ENCODE measurements at places on chromosomes 5 and 9. TPM values are rescaled to one million over a fixed set of nuclear protein-coding genes. Genes with fewer than 3 reads are reported as not detected.
A peak's percentile ranks its signal among the peaks of the same experiment; 100 is the strongest.

JAKMIP2 gene
- total RNA-seq: not detected

INSL4 gene
- not detected for total RNA-seq

SH3RF2 gene
- 1.7 TPM for total RNA-seq

PRLR gene
- total RNA-seq: 0.94 TPM

PTGES gene
- 27.7 TPM for total RNA-seq

DNA sequence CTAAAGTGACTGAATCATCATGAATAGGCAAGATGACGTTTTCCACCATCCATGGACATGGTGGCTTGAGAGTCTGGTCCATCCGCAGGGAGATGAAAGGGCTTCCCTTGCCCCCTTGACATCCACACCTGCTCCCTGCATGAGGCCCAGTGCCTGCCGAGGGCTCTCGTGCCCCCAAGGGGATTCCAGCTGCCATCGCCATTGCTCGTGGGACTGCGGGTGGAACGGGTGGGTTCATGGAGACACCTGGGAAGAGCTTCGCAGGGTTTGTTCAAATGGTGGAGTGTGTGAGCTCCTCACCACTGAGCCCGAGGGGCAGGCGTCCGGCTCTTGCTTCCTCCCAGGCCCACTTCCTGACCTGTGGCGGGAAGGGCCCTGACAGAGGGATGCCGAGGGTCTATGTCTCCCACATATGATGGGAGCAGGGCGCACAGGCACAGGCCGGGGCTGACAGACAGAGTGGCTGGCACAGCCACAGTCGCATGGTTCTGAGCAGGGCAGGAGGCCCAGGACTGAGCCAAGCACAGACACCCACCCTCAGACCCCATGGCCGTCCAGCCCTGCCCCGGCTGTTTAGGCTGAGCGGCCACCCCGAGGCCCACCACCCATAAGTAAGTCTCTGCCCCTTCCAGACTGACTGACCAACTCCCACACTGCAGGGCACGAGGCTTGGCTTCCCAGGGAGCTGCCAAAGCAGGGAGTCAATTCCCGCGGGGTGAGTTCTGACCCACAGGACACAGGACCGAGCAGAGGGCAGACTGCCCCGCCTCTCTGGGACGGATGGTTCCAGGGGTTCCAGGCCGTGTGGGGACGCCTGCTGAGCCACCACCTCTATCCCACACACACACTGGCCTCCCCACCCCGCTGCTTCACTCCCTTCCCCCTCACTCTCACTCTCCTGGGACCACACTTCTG, 70.0 kb upstream of the PPP1R26 start:
- DNase-seq: no peak

GRCh38 chr5:142680605-142681259, 5.2 kb downstream of the FGF1 start:
- peak; percentile 19 for DNase-seq

DNA sequence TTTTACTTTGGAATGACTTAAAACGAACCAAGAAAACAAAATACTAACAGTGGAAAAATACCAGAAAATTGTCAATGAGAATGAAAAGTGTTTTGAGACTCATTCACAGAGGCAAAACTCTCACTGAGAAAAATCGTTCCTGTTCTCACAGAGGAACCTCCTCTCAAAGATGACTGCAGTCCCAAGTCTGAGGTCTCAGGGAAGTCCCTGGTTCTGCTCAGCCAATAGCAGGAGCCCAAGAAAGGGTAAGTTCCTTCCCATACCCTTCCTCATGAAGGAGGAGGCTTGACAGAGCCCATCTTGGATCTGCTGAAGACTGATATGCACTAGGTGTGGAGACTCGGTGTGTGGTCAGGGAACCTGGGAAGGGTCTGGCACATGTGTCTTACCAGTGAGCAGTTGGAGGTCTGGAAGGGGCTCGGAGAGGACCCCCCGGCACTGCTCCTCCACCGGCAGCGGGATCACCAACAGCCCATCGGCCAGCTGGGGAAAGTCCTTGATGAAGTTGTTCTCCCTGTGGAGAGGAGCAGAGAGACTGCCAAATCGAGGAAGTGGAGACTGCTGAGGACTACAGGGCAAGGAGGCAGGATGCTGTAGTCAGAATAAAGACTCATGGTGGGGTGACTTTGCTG, 46.0 kb downstream of the TRIM32 start:
- DNase-seq: no peak

DNA sequence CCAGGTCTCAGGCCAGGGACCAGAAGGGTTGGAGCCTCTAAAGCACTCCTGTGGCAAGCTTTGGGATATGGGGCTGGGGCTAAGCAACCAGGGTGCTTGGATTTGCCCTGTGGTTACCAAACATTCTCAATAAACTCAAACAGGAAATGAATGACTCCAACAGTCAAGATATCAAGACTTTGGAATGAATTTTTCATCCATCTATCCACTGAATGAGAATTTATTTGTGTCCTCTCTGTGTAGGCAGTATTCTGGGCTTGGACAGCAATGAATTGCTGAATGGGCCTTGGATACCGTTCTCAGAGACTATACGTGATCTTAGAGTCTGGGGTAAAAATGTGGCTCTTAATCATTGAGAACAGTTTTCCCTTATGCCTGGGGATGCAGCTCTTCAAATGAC, 212.5 kb downstream of the DAB2IP start:
- DNase-seq: peak; percentile 42

- no peak for DNase-seq
Observed at GRCh38 chr5:96530901-96531300, 97.9 kb upstream of the PCSK1 start.

DNA sequence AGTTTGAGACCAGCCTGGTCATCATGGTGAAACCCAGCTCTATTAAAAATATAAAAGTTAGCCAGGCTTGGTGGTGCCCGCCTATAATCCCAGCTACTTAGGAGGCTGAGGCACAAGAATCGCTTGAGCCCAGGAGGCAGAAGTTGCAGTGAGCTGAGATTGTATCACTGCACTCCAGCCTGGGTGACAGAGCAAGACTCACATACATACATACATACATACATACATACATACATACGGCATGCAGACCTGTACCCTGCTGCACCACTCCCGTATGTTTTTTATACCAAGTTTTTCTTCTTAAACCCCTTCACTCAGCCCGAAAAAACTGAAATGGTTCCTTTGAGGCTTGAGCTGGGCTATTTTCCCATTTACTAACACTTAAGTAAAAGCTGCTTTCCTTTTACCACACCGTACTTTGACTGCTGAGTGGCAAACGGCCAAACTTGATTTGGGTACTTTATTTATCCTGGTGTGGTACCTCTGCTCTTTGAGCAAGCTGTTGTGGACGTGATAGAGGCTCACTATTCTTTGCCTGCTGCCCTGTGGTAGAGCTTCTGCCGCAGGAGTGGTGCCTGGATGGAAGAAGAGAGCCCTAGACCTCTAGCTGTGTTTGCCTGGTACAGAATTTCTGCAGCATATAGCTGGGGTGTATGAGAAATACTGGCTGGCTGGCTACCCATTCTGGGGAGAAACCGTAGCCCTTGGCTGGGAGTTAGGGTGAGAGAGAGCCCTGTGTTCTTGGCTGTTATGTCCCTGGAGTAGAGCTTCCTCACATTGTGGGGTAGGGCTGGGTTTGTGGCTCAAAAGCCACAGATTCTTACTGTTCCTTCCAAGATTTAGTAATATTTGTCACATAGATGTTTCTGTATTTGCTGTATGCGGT, 19.4 kb downstream of the IPO11 start:
- DNase-seq: no peak

GRCh38 chr5:174910245-174910737, 185.9 kb downstream of the MSX2 start:
- no peak for DNase-seq

DNA sequence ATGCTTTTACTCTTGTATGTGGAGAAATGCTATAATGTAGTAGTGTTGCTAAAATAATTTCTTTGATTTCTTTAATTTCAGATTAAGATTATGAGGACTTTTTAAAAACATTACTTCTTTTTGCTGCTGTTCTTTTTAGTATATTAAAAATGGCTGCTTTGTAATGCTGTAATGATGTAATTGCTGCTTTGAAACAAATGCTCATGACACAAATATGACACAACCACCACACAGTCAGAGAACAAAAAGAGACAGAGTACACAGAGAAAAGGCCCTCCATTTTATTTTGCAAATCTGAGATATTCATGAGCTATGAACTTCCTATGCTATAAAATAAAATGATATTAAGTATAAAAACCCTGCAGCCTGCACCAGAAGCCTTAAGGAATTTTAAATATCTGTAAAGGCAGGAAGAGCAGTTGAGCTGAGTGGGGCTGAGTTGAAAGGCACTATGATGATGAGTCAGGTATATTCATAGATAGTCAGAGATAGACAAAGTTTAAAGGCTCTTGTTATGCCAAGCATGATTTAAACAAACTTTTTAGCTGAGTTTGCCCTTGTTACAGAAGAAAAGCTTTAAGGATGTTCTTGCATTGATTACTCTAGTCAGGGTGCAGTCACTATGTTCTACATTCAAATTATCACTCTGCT, 5.1 kb upstream of the POU5F2 start:
- DNase-seq: peak; percentile 58

DNA sequence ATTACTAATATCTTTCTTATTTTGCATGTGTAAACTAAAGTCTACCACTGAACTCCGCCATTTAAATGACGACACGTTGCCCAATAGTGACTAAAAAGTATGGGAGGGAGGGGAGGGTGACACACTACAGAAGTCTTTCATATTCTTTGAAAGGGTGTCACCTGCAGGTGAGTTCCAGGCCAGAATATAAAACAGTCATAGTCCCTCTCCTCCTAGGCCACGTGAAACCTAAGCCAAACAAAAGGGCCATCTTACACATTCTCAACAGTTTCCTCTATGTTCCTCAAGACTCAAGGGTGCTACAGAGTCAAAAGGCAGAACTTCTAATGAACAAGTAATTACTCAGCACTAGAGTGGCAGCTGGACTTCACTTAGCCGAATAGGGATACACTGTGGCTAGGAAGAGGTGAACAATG, 6.4 kb downstream of the CEMIP2 start:
- DNase-seq: no peak

GRCh38 chr9:37163299-37163698, 42.9 kb downstream of the ZCCHC7 start:
- DNase-seq: no peak

GRCh38 chr9:87515588-87516221, 18.0 kb downstream of the DAPK1 start:
- DNase-seq: no peak

GRCh38 chr5:79517601-79518000, 3.7 kb upstream of the HOMER1 start:
- DNase-seq: no peak

DNA sequence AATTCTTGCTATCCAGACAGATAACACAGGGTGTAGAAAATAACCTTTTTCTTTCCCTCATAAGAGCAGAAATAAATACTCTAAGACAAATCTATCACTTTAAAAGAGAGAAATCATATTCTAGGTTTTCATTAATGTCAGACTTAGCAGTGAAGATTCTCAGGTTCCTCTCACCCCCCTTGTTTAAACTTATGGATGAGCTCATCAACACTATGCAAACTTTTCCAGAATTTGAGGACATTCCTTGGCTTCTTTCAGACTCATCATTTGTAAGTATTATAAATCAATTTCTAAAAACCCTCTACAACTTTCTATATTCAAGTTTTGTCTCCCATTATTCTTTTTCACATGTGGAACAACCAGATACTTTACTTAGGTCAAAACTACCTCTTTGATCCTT, 374.9 kb upstream of the TRPC7 start:
- DNase-seq: no peak

- DNase-seq: peak; percentile 82
Observed at GRCh38 chr9:115157245-115157674, 39.3 kb upstream of the TNC start.

DNA sequence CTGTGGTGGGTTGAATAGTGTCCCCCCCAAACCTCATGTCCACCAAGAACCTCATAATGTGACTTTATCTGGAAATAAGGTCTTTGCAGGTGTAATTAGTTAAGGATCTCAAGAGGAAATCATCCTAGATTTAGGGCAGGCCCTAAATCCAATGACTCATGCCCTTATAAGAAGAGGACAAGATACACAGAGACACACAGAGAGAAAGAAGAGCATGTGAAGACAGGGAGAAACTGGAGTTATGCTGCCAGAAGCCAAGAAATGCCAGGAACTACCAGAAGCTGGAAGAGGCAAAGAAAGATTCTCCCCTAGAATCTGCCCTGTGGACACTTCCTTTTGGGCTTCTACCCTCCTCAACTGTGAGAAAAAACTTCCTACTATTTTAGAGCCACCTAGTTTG, 8.8 kb downstream of the FAM13B start:
- DNase-seq: peak; percentile 44

GRCh38 chr5:171825051-171825450, 39.4 kb downstream of the SMIM23 start:
- DNase-seq: peak; percentile 3

DNA sequence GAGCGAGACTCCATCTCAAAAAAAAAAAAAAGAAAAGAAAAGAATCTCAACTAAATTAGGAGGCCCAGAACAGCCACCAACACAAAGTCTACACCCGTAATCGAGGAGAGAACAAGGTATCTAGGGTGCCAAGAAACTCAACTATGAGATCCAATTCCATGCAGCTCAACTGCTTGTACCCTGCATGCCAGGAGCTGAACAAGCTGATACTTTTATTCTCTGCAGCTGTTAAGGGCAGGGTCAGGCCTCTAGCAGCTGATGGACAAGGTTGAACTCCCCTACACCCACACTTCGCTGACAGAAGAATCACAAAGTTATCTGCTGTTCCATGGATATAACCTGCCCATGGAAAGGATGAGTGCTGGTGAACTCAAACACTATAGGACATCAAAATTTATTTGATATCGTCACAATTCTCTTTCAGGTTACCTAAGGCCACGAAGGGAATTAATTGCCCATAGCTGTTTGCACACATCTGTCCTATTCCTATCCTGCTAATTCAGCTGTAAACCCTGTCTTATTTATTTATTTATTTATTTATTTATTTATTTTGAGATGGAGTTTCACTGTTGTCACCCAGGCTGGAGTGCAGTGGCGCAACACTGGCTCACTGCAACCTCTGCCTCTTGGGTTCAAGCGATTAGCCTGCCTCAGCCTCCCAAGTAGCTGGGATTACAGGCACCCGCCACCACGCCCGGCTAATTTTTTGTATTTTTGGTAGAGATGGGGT, 20.7 kb downstream of the UBAP2 start:
- no peak for DNase-seq

GRCh38 chr9:68793605-68794343, 88.7 kb downstream of the PIP5K1B start:
- DNase-seq: no peak

GRCh38 chr5:157177953-157178352, 2.7 kb upstream of the ITK start:
- DNase-seq: no peak

DNA sequence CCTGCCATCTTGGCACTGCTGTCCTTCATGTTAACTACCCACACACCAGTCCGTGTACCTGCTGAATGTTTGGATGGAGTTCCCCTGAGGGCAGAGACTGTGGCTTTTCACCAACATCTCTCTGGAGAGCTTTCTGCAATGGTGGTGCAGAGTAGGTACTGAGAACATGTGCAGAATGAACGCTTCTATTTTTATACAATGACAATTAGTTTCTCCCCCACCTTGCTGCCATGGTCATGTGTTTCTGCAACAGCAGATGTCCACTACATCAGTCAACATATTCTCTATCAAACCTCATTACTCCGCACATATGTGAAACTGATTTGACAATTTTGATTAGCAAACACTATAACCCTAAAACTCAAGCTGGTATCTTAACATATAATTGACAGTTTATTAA, 14.5 kb downstream of the PTCH1 start:
- DNase-seq: no peak

GRCh38 chr9:97786341-97786740, 66.7 kb upstream of the FOXE1 start:
- peak; percentile 60 for DNase-seq

GRCh38 chr5:59317023-59317773, 576.3 kb downstream of the PDE4D start:
- peak; percentile 6 for DNase-seq

- no peak for DNase-seq
Observed at GRCh38 chr5:41875121-41875520, 4.9 kb upstream of the OXCT1 start.

- no peak for DNase-seq
Observed at GRCh38 chr5:173468821-173469251, 140.6 kb upstream of the STC2 start.
